RWPE2 (cell line): ENCODE measurements at places on chromosomes 11 and 22.
A peak's percentile ranks its signal among the peaks of the same experiment; 100 is the strongest.

GRCh38 chr22:49396817-49397216 lies 430.9 kb downstream of the BRD1 start:
- no peaks in the 10 kb centered on the region for H3K36me3 ChIP-seq
- H3K27me3 ChIP-seq: no peaks in the 10 kb centered on the region
- H3K27ac ChIP-seq: no peak overlapping the region

- H3K27ac ChIP-seq: no peak overlapping the region
- H3K4me3 ChIP-seq: no peak overlapping the region
- no peak for DNase-seq
- H3K4me1 ChIP-seq: no peaks in the 10 kb centered on the region
- H3K36me3 ChIP-seq: no peaks in the 10 kb centered on the region
- no peaks in the 10 kb centered on the region for H3K27me3 ChIP-seq
Observed at GRCh38 chr11:32884770-32885384, 7.7 kb upstream of the QSER1 start.

GRCh38 chr11:57792870-57793269 lies 31.3 kb downstream of the CTNND1 start:
- H3K4me1 ChIP-seq: peaks cover 47% of the 10 kb centered on the region
- peaks cover 66% of the 10 kb centered on the region for H3K36me3 ChIP-seq
- H3K27me3 ChIP-seq: no peaks in the 10 kb centered on the region
- DNase-seq: no peak

DNA sequence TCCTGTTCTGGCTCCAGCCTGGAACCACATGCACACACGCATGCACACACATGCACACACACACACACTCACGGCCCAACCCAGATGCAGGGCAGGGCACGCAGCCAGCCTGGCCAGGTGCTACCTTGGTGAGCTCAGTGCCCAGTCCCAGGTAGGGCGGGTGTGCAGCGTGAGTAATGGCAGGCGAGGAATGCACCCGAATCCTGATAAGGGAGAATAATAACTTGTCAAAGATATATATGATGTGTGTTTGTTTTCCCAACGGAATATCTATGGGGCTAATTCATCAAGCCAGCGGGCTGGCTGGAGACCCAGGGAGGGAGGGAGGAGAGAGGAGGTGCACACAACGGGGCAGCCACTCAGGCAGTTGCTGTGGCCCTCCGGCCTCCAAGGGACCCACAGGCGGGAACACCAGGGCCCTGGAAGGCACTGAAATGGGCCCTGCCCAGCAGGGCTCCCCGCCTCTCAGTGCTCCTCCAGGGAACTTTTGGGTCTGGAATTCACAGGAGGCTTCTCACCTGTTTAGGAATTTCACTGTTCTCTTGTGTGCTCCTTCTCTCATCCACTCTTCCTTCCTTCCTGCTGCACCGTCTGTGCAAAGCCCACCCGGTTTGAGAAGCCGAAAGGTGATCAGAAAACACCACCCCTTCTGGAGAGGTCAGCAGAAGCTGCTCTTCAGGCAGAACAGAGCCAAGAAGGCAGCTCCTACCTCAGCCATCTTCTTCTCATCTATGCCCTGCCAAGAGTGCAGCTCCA lies 79.0 kb downstream of the BUD13 start:
- H3K4me1 ChIP-seq: peaks cover 33% of the 10 kb centered on the region
- H3K27me3 ChIP-seq: no peaks in the 10 kb centered on the region
- H3K4me3 ChIP-seq: no peak overlapping the region
- DNase-seq: peak; percentile 89
- no peaks in the 10 kb centered on the region for H3K36me3 ChIP-seq

DNA sequence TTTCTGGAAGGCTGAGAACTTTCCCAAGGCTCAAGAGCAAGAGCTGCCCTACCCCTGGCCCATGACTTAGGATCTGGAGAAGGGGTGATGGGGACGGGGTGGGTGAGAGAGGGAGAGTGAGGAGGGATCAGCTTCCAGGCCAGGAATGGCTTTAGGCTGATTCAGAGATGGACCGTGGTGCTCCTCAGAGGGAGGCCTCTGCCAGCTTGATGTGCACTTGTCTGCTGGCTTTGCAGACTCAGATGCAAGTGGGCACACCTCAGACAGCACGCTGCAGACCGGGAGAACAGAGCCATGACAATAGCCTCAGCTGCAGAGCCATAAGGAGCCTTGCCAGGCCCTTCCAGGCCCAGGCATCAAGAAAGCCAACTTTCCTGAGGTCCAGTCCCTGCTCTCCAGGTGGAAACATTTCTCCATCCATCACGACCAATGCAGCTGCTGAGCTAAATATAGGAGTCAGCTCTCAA lies 41.3 kb downstream of the ALX4 start:
- H3K4me3 ChIP-seq: no peak overlapping the region
- no peaks in the 10 kb centered on the region for H3K4me1 ChIP-seq
- no peaks in the 10 kb centered on the region for H3K36me3 ChIP-seq

DNA sequence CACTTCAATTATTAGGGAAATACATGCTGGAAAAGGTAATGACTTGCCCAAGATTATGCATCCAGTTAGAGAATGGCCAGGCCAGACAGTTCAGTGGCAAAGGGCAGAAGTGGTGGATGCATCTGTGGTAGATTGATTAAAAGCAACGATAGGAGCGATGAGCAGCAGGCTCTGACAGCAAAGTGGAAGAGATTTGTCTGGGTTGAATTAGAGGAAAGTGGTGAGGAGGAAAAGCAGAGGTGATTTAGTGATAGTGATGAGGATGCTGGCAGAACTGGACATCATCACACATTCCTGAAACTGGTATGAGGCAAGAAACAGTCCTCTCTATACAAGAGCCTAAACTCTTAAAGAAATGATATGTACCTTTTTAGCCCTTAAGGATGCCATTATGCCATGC lies 12.5 kb downstream of the HSD17B12 start:
- peaks cover 30% of the 10 kb centered on the region for H3K36me3 ChIP-seq
- no peak overlapping the region for H3K27ac ChIP-seq
- H3K4me1 ChIP-seq: no peaks in the 10 kb centered on the region
- H3K4me3 ChIP-seq: no peak overlapping the region

- no peak overlapping the region for H3K27ac ChIP-seq
- no peak overlapping the region for H3K4me3 ChIP-seq
- no peaks in the 10 kb centered on the region for H3K27me3 ChIP-seq
- H3K36me3 ChIP-seq: no peaks in the 10 kb centered on the region
- H3K4me1 ChIP-seq: no peaks in the 10 kb centered on the region
- no peak for DNase-seq
Observed at GRCh38 chr11:64674774-64675173, 48.2 kb downstream of the NRXN2 start.

DNA sequence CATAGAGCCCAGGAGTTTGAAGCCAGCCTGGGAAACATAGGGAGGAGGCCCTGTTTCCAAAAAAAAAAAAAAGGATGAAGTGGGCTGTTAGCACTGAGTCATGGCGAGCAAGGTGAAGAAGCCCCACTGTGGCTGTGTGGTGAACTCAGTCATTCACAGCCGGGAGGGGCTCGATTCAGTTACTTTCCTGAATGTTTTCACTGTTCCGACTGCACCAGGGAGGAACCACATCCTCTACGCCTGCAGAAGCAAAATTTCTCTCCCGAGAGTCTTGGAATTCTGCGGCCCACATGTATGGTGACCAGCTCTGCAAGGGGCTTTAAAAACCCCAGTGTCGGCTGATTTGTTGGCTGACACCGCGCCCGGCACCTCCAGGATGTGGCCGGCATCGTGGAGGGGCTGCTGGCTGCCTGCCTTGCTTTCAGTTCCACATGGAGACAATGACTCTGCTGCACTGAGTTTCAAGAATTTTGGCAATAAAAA lies 27.8 kb upstream of the GRAMD4 start:
- H3K36me3 ChIP-seq: no peaks in the 10 kb centered on the region
- no peaks in the 10 kb centered on the region for H3K27me3 ChIP-seq
- no peak for DNase-seq
- H3K4me3 ChIP-seq: no peak overlapping the region

DNA sequence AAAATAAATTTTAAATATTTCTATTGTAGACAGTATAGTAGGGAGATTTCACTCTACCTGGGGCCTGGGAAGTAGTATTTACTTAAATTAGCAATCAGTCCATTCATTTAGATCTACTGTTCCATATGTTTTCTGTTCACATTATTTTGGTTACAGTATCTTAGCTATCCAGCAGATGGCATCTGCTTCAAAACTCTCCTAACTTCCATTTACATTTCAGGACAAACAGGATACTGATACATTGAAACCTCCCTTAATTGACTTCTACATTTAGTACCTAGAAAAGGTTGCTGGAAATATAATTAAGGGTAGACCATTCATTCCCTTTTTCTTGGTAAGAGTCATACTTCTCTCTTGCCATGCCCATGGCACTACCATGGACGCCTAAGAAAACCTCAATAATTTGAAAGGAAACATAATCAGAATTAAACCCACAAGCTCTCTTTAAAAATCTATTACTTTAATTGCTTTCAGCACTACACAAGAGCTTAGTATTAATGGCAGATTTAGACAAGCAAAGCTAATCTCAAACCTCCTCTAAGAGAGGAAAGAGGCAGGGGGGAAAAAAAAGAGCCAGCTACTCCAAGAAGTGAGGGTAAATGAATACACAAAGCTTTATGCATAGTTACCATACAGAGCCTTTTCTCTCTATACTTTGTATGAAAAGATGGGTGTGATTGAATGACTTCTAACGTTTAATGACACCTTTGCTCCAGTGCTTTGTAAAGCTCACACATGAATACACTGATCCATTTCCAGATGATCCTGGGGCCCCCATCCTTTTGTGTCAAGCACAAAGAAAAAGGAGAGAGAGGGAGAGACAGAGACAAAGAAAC lies 131.2 kb upstream of the MTMR2 start:
- H3K4me3 ChIP-seq: no peak overlapping the region
- no peaks in the 10 kb centered on the region for H3K36me3 ChIP-seq
- peak overlapping the region; percentile 5 for H3K27ac ChIP-seq
- DNase-seq: no peak

DNA sequence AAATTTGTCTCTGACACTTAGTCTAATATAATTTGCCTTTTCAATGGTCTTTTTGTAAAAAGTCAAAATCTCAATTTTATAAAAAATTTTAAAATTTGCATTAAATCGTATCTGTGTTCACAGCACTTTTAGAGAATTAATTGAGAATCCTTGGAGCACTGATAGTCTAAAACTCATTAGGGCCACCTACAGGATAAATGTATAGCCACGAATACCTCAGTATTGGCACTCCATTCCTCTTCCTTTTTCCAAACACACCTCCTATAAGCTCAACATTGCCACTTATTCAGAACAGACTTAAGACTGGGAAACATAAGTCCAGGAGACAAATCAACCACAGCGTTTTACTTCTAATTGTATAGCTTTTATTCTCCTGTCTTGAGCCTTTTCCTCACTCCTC lies 776.0 kb upstream of the ARHGAP42 start:
- no peak overlapping the region for H3K4me3 ChIP-seq
- no peak for DNase-seq
- no peak overlapping the region for H3K27ac ChIP-seq
- H3K4me1 ChIP-seq: no peaks in the 10 kb centered on the region

- H3K27ac ChIP-seq: no peak overlapping the region
- no peak overlapping the region for H3K4me3 ChIP-seq
- DNase-seq: no peak
- H3K4me1 ChIP-seq: peaks cover 15% of the 10 kb centered on the region
- H3K36me3 ChIP-seq: no peaks in the 10 kb centered on the region
- no peaks in the 10 kb centered on the region for H3K27me3 ChIP-seq
Observed at GRCh38 chr11:94032725-94033124, 11.6 kb downstream of the HEPHL1 start.

DNA sequence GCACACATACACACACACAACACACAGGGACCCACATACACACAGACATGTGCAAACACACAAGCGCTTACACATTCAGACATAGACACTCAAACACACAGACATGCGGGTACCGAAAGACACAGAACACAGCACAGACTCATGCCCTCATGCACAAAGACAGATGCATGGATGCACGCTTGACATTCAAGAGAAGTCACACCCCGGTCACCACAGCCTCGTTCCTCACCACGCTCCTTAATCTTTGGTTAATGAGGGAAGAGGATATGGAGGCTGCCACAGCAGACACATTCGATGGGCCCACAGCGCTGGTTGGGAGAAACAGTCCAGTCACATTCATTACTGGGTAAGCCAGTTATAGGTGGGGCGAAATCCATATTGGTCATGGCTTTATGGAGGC lies 51.9 kb upstream of the EIF3D start:
- no peaks in the 10 kb centered on the region for H3K27me3 ChIP-seq
- DNase-seq: no peak
- no peak overlapping the region for H3K27ac ChIP-seq
- no peak overlapping the region for H3K4me3 ChIP-seq
- no peaks in the 10 kb centered on the region for H3K4me1 ChIP-seq

DNA sequence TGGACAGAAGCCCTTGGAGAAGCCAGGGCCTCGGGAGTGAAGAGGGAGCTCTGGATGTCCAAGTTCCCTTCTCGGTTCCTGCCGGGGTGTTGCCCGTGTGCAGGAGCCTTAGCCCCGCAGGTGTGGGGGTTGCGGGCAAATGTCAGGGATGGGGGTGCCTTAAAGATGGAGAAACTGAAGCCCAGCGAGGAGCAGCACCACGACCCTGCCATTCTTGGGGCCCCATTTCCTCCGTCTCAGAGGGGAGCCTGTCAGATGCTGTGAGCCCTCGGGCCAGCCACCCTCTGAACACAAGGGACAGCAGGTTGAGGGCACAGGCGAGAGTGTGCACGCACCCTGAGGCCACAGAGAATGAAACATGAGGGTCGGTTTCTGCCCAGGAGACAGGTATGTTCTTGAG lies 6.3 kb downstream of the OSBPL5 start:
- DNase-seq: no peak
- H3K4me3 ChIP-seq: no peak overlapping the region
- no peaks in the 10 kb centered on the region for H3K36me3 ChIP-seq
- no peak overlapping the region for H3K27ac ChIP-seq

DNA sequence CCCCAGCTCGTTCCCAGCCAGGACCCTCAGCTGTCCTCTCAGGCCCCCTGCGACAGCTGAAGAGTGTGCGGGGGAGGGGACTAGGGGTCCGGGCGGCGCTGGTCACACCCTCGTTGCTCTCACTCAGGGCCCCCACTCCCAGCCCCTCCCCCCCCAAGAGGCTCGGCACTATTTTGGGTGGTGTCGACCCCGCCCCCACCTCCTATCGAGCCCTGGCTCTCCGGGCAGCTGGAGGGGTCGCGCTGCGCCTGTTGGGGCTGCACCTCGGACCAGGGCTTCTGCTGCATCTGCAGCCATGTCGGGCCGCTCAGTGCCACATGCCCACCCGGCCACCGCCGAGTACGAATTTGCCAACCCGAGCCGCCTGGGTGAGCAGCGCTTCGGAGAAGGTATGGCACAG lies at the start of gene HSPB2:
Gene HSPB2, plus strand, starts transcription at position 200 of the 400 bp plus-strand sequence. Its CDS starts 96 bp downstream, at position 296.
- no peak for DNase-seq
- peak within 1 kb of the TSS; percentile 11 for H3K27ac ChIP-seq
- H3K4me1 ChIP-seq: peaks cover 10% of the 10 kb centered on the region
- no peaks in the 10 kb centered on the region for H3K27me3 ChIP-seq
- no peak within 1 kb of the TSS for H3K4me3 ChIP-seq
